ENCODE measurements at places on chromosomes 7 and 10.

DNA sequence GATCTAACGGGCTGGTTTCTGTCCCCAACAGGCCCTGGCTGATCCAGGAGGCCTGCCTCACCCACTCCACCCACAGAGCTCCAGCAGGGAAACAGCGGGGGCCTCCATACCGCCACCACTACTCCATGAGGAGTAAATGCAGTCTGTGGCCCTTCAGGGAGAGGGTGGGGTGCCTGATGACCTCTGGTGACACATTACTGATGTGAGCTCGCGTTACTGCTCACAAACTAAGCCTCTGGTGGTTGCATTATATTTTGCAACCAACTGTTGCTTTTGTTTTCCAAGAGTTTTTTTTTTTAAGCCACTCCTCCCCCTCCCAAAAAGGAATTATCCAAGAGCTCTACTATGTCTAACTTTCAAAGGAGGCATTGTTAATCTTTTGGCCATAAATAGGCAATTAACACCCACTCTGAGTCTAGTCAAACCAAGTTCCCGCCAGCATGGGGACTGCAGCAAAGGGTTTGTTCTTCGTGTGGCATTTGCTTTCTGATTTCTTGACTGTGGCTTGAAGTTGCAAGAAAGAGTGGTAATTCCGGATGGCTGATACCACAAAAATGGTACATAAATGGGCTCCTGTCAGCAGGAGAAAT, 72.6 kb downstream of the FAM53B start:
- DNase-seq: no peak

DNA sequence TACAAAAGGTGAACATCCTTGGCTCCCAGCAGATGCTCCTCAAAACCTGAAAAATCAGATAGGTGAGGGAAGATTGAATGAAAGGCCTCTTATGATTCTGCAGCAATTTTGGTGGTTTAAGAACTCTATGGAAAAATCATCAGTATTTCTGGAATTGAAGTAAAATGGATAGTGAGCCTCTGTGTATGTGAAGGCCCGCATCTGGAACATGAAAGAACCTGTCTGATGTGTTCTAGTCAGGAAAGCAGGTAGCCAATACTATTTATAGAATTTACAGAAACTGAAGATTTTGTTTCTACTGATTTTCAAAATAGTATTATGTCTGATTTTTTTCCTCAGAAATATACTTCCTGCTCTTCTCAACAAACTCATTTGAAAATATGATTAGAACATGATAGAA, 37.3 kb downstream of the EGFR start:
- DNase-seq: no peak

DNA sequence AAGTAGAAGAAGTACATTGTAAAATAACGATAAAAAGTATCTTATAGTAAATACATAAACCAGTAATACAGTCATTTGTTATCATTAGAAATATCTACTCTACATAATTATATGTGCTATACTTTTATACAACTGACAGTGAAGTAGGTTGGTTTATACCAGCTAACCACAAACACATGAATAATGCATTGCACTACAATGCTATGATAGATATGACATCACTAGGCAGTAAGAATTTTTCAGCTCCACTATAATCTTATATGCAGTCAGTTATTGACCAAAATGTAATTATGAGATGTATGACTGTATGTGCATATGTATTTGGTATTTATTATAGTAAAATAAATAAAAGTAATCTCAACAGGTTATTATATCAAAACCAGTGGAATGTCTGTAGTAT, 23.4 kb upstream of the SGCE start:
- DNase-seq: no peak

DNA sequence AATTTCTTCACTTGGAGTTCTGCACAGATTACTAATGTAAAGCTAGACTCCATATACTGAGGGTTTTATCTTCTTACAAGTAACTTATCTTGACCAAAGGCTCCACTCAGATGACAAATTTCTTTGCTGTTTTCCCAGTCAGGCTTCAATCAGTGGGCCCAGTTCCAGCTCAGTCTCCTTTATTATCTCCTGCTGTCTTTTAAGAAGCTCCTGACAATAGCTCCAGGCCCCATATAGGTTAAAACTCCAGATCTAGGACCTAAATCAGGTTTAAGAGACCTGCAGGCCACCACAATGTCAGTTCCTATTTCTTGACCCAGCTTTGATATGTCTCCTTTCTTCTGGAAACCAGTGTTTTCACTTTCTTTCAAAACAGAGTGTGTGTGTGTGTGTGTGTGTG, 165.2 kb downstream of the RELN start:
- no peak for DNase-seq

DNA sequence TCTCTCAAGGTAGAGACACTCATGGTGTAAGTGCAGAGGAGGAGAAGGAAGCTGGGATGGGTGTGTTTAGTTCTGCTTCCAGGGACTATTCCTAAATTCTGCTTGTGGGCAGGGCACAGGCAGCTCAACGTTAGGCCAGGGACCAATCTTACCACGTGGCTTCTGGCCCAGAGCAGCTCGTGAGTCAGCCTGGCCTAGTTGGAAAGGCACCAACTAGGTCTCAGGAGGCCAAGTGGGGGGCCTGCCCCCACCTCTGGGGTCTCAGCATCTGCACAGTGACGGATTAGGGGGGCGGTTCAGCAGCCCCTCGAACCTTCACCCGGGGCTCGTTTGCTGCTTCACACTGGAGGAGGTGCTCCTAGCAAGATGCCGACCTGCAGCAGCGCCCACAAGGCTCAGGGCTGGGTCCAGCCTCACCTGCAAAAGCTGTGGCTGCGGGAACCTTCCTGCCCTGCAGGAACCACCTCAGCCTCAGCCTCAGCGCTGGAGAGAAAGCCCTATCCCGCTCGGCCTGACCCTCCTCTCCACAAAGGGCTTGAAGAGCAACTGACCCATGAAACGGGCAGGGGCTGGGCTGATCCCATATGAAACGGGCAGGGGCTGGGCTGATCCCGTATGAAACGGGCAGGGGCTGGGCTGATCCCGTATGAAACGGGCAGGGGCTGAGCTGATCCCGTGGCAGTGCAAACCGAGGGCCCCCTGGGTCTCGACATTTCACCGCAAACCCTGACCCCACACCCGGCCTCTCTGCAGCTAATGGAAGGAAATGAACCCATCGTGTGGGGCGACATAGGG, 447.4 kb downstream of the DNAJB6 start:
- DNase-seq: no peak

DNA sequence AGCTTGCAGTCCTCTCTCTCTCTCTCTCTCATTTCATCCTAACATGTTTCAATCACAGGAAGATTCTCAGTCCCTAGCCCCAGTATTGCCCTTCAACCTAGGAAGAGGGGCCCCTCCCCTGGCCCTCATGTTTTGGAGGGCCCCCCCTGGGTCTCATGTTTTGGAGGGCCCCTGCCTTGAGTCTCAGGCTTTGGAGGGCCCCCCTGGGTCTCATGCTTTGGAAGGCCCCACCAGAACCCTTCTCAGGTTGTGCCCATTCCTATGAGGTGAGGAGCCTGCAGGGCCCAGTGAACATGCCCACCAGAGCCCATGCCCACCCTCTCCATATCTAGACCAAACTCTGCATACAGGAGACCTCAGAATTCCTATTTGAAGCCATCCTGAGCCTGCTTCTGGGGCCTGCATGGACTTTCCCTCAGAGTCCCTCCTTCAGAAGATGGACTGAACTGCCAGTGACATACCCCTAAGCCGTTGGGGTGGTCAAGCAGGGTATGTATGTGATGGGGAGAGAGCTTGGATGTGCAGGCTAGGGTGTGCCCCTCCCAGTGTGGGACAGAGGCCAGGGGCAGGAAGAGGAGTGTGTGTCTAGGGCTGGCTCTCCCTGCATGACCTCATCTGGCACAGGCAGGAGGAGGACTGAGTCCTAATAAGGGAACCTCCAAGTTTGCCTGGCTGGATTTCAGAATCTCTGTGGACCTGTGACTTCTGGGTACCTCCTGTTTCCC, 8.1 kb upstream of the VDAC2 start:
- DNase-seq: no peak

DNA sequence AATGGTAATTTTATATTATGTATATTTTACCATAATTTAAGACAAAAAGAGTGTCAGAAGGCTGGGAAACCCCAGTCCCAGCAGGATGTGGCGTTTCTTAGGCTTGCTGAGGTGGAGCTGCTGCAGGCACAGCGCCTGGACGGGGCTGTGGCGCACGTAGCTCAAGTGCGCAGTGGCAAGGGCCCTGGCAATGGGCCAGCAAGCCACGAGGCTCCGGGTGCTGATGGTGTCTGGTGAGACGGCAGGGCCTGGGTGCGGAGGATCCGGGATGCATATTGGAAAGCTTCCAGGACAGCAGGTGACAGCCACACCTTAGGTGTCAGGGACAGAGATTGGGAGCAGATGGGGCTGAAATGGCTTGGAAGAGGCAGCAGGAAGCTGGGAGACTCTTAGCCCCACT, 37.2 kb downstream of the CLEC2L start:
- DNase-seq: no peak

DNA sequence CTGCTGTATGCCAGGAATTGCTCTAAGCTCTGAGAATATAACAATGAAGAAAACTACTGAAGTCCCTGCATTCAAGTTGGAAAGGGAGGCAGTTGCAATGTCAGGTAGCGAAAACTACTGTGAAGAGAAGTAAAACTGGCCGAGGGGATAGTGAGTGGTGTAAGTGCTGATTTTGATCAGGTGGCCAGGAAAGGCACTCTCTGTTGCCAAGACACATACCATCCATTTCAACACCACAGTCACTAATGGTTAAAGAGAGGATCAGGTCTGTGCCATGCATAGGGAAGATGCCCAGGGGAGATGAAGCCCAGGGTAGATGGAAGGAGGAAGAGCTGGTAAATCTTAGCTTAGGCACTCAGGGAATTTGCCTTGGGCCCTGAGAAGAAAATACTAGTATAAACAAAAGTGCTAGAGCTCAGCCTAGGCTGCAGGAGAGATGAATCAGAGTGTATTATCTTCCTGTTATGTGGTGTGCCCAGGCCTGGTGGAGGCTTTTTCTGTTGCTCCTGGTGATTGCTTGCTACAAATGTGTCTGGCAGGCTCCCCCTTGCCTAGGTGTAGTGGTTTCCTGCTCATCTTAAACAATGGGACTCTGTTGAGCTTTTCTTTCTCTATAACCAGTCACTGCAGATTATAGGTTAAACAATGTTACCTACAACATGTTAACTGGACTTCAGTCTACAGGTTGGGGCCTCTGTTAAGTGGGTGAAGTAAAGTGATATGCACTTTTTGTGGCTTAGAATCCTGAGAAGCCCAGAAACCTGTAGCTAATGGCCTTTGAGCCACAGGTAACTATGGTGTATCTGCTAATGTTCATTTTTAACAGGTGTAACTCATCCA, 125.5 kb downstream of the LRRC4 start:
- DNase-seq: no peak

DNA sequence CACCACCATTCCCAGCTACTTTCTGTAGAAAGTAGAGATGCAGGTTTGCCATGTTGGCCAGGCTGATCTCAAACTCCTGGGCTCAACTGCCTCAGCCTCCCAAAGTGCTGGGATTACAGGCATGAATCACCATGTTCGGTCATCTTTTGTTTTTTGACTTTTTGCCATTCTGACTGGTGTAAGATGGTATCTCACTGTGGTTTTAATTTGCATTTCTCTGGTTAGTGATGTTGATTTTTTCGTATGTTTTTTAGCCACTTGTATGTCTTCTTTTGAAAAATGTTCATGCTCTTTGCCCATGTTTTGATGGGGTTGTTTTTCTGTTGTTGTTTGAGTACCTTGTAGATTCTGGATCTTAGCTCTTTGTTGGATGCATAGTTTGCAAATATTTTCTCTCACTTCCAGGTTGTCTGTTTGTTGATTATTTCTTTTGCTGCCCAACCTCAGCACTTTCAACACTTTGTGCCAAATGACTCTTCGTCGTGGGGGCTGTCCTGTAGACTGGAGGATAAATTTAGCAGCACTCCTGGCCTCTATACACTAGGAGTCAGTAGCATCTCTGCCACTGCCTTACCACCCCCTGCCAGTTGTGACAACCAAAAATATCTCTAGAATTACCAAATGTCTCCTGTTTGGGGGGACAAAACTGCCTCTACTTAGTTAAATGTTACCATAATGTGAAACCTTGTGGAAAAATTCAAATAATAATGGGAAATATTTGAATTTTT, 6.5 kb upstream of the CPED1 start:
- no peak for DNase-seq

- DNase-seq: no peak
These were observed 8.1 kb downstream of the TMEM184A start for GRCh38 chr7:1547777-1548437.

GRCh38 chr7:99573257-99573656, 14.8 kb downstream of the ZNF655 start:
- DNase-seq: no peak

GRCh38 chr7:90421651-90422050, 18.4 kb downstream of the CLDN12 start:
- no peak for DNase-seq

DNA sequence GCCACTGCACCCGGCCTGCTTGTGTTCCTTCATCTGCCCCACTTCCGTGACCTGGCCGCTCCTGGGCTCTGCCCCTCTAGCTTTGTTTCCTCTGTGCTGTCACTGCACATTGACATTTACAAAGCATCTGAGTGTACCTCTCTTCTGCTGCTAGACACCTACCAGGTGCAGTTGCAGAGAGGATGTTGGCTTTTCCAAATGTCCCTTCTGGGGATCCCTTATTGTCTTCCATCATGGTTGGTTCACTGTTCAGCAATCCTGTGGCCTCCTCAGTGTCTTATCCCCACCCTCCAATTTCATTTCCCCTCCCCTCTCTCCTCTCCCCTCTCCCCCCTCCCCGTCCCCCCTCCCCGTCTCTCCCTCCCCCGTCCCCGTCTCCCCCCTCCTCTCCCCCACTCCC, 13.8 kb downstream of the VWA2 start:
- DNase-seq: no peak

- DNase-seq: no peak
These were observed 451.6 kb upstream of the GALNT17 start for GRCh38 chr7:70680306-70680705.

GRCh38 chr10:63219749-63220148, 86.6 kb downstream of the NRBF2 start:
- no peak for DNase-seq

- no peak for DNase-seq
These were observed 237.5 kb downstream of the IPMK start for GRCh38 chr10:58030208-58030607.

- no peak for DNase-seq
These were observed 27.3 kb upstream of the IFRD1 start for GRCh38 chr7:112422842-112423496.

DNA sequence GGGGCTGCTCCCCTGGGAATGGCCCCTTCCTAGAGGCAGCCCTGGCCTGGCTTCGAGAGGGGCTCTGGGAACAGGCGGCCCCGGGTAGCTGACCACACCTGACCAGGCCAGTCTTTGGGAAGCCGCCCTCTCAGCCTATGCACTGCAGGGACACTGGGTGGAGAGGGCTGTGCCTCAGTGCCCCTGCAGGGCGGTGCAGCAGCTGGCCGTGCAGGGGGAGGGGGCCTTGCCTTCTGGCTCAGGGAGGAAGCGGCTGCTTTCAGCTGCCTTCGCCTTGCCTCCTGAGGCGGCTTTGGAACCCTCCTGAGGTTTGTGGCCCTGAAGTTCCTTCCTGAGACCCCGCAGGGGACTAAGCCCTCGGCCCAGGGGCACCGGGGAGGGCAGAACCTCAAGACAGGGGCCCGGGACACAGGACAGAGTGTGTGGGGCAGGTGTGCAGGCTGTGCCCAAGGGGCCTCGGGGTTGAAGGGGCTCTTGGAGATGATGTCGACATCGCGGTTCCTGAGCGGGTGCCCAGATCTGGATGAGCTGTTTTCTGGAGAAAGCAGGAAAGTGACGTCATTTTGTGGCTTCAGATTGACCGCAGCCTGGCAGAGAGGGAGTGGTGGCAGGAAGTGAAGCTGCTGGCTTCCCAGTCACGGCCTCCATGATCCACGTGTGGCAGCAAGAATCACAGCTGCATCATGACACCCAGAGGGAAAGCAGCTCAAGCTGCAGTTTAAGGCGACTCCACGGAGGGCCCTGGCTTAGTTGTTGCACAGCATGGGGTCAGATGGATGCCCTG, 17.7 kb downstream of the ADAM8 start:
- no peak for DNase-seq

- no peak for DNase-seq
These were observed 28.2 kb downstream of the ASNS start for GRCh38 chr7:97844036-97844435.
